ENCODE measurements at places on chromosomes 1 and 21.
A peak's percentile ranks its signal among the peaks of the same experiment; 100 is the strongest.

- no peak for DNase-seq
Measured at GRCh38 chr1:71668065-71668464, 587.2 kb upstream of the ZRANB2 start.

- DNase-seq = peak; percentile 28
Measured at GRCh38 chr1:193183019-193183627, 3.3 kb downstream of the B3GALT2 start.

- no peak for DNase-seq
Measured at GRCh38 chr1:65150583-65151263, 2.7 kb downstream of the AK4 start.

DNA sequence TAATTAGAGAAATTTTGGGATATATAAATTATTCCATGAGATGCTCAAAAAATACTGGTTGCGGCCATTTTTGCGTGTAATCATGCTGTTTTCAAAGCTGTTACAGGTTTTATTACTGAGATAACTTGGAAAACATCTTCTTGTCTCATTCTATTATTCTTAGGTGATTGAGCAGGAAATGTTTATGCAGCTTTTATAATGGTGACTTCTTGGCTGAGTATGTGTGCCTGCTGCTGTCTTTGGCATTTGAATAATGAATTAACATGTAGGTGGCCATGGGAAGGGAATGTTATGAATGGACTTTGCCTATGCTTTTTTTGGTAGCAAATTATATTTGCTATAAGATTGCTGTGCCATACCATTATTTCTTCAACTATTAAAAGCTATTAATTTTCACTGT, 52.5 kb downstream of the RASAL2 start:
- no peak for DNase-seq

GRCh38 chr1:220808345-220809186, 21.9 kb downstream of the MTARC1 start:
- no peak for DNase-seq

DNA sequence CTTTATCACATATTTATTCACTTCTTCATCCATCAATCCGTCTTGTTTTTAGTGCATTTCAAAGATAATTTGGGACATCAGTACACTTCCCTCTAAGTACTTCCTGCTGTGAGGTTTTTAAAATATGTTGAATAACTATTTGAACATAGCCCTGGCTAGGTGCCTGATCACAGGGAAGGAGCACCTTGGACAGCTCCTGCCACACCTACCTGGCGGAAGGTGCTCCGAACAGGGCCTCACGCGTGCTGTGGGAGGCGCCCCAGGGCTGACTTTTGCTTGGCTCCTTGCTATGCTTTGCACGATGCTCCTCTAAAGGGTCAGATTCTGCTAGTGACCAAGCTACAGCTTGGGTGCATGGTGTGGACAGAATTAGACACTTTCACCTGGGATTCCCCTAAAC, 4.9 kb upstream of the ATXN7L2 start:
- no peak for DNase-seq

DNA sequence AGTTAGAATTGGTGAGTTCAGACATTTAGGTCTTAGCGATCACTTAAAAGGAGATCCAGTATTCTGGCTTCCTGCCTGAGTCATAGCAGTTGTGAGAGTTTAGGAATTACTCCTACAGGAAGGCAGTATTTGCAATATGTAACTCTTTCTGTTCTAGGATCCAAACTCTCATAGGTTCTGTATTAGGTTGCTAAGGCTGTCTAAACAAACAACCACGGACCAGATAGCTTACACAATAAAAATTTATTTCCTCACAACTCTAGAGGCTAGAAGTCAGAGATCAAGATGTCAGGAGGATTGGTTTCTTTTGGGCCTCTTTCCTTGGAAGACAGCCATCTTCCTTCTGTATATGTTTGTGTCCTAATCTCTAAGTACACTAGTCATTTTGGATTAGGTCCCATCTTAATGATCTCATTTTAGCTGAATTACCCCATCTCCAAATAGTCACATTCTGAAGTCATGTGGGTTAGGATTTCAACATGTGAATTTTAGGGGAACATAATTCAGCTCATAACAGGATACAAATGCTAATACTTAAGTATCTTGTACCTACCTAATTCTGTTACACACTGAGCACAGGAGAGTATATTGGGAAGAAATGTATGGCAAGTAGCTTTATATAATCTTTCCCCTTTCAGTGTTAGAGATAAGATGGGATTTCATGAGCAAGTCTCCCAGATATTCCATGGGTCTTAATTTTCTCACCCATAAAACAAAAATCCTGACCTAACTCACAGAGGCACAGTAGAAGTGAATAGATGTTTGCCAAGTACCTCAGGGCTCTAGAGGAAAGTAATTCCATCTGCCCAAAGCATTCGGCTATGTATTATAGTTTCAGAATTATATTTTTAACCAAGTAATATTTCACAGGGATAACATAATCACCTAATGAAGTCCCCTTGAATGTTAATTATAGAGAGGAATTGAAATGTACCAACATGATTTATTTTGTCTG, 144.4 kb downstream of the PTBP2 start:
- DNase-seq = no peak

DNA sequence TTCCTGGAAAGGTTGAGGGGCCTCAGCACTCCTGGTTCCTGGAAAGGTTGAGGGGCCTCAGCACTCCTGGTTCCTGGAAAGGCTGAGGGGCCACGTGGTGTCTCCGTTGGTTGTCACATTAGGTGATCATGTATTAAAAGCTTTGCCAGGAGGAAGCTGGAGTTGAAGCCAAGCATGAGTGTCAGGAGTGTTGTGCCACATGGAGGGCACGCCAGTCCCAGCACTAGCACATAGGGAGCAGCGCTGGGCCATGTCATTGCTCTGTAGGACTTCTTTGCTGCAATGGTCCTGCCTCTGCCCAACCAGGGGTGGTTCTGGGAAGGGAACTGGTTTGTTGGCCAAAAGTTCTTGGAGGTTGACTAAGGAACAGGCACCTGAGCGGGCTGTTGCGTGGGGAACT, 13.3 kb downstream of the ATP5PO start:
- no peak for DNase-seq

DNA sequence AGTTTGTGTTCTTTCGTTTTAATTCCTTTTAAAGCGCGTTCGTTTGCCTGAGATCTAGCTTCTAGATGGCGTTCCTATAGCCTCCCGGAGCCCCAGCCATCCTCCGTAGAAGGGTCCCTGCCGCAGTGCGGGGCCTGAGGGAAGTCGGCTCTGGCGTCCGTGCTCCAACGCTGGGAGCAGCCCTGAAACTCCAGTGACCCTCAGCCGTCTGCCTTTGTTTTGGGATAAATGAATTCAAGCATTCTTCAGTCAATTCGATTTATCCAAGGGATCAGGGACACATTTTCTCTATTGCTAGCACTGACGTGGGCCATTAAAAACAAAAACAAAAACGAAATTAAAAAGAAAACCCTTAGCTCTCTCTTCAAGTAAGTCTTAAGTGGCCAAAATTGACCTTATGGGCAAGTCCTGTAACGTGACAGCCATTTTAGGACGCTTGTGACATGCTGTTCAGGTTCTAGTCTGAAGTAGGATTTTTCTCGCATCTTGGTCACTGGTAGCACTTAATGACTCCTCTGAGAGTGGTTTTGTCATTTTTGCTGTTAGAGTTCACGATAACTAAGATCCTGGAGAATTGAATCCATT, 742 bp upstream of the HSPA13 start:
- DNase-seq = no peak

GRCh38 chr1:225811622-225812487, 1.9 kb downstream of the EPHX1 start:
- no peak for DNase-seq

GRCh38 chr1:209965996-209966395, 28.0 kb downstream of the SYT14 start:
- DNase-seq = no peak

DNA sequence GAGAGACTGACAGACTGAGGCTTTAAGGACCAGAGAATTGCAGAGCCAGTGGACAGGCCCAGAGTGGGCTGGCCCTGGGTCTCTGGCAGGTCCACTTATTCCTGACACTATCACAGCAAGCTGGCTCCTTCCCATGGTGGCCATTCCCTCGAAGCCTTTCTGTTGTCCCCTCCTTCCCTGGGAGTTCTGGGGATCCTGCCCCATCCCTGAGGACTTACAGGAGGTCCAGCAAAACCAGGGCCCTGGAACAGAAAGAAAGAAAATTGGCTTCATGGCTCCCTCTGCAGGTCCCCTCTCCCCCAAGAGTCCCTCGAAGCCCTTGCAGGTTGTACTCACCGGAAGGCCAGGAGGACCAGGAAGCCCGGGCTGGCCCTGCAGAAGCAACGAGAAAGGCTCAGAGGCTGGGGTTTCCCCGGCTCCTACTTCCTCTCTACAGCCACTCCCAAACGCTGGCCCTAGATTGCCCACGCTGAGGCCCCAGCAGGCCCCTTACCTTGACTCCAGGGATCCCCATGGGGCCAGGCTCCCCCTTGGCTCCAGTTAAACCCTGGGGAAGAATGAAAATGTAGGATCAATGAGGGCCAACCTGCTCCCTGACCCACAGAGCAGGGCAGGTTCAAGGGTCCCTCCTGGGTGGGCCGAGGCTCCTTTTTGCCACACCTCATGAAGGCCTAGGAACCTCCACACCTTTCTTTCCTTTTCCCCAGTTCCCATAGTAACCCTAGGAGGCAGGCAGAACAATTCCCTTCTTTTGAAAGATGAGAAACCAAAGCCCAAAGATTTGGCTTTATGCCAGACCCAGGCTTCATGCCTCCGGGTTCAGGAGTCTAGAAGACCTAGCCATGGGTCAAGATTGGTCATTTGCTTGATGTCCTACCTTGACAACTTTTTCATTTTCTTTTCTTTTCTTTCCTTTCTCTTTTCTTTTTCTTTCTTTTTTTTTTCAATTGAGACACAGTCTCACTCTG, 4.6 kb downstream of the COL9A2 start:
- DNase-seq = no peak

- DNase-seq = no peak
Measured at GRCh38 chr1:87753366-87753765, 424.7 kb downstream of the LMO4 start.

DNA sequence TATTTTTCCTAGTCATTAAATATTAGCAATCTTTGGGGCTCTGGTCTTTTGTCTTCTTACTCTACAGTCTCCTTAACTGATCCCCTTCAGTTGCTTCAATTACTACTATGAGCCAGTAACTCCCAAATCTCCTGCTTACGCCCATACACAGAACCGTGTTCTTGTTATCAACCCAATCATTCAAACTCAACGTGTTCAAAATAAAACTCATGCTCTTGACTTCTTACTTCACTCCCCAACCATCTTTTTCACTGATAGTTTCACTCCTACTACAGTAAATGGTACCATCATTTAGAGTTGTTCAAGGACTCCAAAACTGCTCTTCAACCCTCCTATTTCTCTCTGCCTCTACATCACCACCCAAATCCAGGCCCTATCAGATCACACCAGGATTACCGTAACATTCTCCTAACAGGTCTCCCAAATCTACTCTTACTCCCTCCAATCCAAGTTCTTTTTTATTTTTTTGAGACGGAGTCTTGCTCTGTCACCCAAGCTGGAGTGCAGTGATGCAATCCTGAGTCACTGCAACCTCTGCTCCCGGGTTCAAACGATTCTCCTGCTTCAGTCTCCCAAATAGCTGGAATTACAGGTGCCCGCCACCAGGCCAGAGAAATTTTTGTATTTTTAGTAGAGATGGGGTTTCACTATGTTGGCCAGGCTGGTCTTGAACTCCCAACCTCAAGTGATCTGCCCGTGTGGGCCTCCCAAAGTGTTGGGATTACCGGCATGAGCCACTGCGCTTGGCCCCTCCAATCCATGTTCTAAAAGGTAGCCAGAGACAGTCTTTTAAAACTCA, 3.0 kb downstream of the YARS1 start:
- no peak for DNase-seq

DNA sequence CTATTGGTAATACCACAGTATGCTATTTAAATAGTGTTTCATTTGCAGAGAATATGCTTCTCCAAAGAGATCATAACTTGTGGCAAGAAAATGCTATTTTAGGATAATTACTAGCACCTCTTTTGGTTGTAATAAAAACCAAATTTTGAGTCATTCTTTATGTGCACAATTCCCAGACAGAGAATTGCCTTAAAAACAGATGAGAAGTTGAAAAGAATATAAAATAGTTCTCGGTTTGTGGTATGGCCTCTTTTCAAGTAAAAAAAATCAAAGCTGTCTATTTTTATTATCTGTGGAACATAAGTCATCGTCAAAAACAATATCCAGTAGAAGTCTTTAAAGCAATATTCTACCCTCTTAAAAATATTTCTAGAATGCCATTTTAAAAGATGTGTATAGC, 185.9 kb downstream of the GREM2 start:
- no peak for DNase-seq

GRCh38 chr1:240385985-240386978, 225.7 kb downstream of the GREM2 start:
- no peak for DNase-seq

GRCh38 chr1:65207317-65207716, 59.3 kb downstream of the AK4 start:
- DNase-seq = no peak

DNA sequence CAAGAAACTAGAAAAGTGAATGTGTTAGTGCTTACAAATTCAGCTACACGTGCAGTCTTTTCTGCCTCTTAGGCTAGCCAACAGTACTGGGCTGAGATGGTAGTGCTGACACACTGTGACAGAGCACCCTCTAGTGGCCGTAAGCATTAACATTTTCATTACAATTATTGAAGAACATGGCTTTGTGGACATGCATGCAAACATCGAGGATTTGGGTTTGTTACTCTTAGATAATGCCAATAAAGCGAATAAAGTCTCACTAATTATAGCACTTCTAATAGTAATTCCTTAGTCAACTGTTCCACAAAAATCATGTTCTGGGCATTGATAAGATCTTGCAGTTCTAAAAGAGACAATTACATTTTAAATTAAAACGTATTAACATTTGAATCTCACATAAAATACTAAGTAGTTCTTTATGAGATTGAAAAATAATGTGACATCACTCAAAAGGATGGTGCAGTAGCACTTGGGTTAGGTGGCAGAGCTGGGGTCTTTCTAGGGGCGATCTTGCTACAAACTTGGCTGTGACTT, 47.1 kb downstream of the MYSM1 start:
- peak; percentile 57 for DNase-seq

DNA sequence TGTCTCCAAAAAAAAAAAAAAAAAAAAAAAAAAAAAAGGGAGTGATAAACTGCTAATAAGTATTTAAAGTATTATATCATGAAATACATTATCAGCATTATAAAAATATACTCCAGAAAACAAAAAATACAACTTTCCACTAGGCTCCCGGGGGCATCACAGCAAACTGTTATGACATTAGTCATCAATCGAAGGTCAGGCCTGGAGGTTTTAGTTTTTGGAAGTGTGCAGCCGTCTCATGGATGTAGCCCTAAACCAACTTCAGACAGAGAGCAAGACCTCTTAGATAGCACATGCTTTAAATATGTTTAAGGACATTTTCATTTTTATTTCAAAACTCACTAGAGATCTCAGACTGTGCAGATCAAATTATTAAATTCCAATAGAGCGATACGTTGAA, 106.3 kb downstream of the RERE start:
- no peak for DNase-seq
